ENCODE measurements at places on chromosomes 11 and 22. TPM values are rescaled to one million over a fixed set of nuclear protein-coding genes. Genes with fewer than 3 reads are reported as not detected.

GRCh38 chr11:131692151-131692550 is 321.7 kb downstream of the NTM start:
- H3K4me1 ChIP-seq: peaks cover 12% of the 10 kb centered on the region
- H3K36me3 ChIP-seq: no peaks in the 10 kb centered on the region
- H3K4me3 ChIP-seq: no peak overlapping the region
- peaks cover 8% of the 10 kb centered on the region for H3K27me3 ChIP-seq

GRCh38 chr11:62130283-62131169 is 6.7 kb downstream of the INCENP start:
- H3K36me3 ChIP-seq: peaks cover 9% of the 10 kb centered on the region
- no peaks in the 10 kb centered on the region for H3K27me3 ChIP-seq
- peaks cover 12% of the 10 kb centered on the region for H3K4me1 ChIP-seq
- no peak overlapping the region for H3K27ac ChIP-seq
- no peak overlapping the region for H3K4me3 ChIP-seq

GRCh38 chr11:122559734-122560382 is 95.7 kb upstream of the UBASH3B start:
- no peaks in the 10 kb centered on the region for H3K4me1 ChIP-seq
- peaks cover 31% of the 10 kb centered on the region for H3K27me3 ChIP-seq
- no peak for DNase-seq
- H3K27ac ChIP-seq: no peak overlapping the region
- no peak overlapping the region for H3K4me3 ChIP-seq

DNA sequence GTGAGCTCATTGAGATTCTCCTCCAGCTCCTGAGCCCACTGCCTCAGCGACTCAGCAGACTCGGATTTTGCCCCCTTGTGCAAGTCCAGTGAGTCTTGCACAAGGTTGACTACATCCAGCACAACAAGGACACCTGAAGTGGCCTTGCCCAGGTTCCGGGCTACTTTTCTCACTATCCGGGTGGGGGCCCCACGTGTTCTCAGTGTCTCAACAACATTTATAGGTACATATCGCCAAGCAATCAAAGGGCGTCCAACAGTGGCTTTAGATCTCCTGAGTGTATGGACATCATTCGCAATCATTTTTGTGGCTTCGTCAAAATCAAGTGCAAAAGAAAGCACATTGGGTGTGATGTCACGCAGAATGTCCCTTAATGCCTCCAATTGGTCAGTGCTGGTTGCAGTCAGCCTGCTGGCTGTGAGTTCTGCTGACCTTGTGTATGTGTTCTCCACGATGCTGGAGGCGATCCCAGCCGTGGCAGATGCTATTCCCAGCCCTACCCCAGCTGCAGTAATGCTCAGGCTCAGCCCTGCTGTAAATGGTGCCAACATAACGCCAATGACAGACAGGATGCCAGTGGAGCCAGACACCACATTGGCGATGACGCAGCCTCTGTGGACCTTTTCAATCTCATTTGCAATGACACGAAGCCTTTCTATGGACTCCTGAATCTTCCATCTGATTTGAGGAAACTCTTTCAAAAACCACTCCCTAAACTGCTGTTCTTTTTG is 10.3 kb downstream of the APOL4 start:
- peaks cover 16% of the 10 kb centered on the region for H3K4me1 ChIP-seq
- H3K27me3 ChIP-seq: peaks cover 21% of the 10 kb centered on the region
- H3K4me3 ChIP-seq: no peak overlapping the region
- no peaks in the 10 kb centered on the region for H3K36me3 ChIP-seq

DNA sequence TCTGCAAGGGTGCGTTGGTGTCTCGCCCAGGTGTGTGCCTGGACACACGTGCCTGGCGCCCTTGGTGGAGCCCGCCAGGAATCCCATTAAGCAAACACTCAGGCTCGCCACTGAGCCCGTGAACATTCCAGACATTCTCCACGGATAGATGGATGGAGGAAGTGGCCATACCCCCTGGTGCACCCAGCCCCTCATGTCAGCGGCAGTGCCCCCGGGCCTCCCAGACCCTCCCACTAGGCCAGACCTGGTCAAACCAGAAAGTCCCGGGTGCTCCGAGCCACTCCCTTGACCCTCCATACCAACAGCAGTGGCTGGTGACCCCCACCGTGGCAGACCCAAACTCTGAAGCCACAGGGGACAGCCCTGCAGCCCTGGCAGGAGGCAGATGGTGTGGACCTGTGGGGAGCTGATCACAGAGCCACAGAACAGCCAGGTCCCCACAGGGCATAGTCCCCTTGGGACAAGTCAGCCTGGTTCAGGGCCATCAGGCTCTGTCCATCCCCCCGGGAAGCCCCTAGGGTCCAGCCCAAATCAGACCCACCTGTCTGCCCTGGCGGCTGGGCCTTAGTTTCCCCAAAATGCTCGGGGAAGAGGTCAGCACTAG is 1.9 kb downstream of the EPS8L2 start:
- H3K4me1 ChIP-seq: peaks cover 56% of the 10 kb centered on the region
- H3K27ac ChIP-seq: peak overlapping the region; percentile 91
- peak overlapping the region; percentile 47 for H3K4me3 ChIP-seq
- no peaks in the 10 kb centered on the region for H3K27me3 ChIP-seq
- no peaks in the 10 kb centered on the region for H3K36me3 ChIP-seq
- DNase-seq: no peak

GRCh38 chr11:76656050-76656531 is 14.5 kb downstream of the LRRC32 start:
- H3K36me3 ChIP-seq: peaks cover 8% of the 10 kb centered on the region
- no peak overlapping the region for H3K27ac ChIP-seq
- DNase-seq: no peak
- no peaks in the 10 kb centered on the region for H3K27me3 ChIP-seq
- peaks cover 11% of the 10 kb centered on the region for H3K4me1 ChIP-seq
- no peak overlapping the region for H3K4me3 ChIP-seq

- DNase-seq: no peak
- peaks cover 9% of the 10 kb centered on the region for H3K4me1 ChIP-seq
- no peaks in the 10 kb centered on the region for H3K27me3 ChIP-seq
Measured at GRCh38 chr11:117410238-117410637, 82.6 kb downstream of the CEP164 start.

- H3K36me3 ChIP-seq: no peaks in the 10 kb centered on the region
- peaks cover 54% of the 10 kb centered on the region for H3K27me3 ChIP-seq
- H3K27ac ChIP-seq: no peak overlapping the region
- peaks cover 19% of the 10 kb centered on the region for H3K4me1 ChIP-seq
Measured at GRCh38 chr11:64713016-64713707, 9.8 kb downstream of the NRXN2 start.

The SLC16A8 gene
- total RNA-seq: not detected

All from osteocyte (in vitro differentiated cells).